ENCODE measurements at places on chromosomes 1 and 21.
A peak's percentile ranks its signal among the peaks of the same experiment; 100 is the strongest.

GRCh38 chr1:6625584-6626149, 999 bp downstream of the THAP3 start:
- DNase-seq: no peak

DNA sequence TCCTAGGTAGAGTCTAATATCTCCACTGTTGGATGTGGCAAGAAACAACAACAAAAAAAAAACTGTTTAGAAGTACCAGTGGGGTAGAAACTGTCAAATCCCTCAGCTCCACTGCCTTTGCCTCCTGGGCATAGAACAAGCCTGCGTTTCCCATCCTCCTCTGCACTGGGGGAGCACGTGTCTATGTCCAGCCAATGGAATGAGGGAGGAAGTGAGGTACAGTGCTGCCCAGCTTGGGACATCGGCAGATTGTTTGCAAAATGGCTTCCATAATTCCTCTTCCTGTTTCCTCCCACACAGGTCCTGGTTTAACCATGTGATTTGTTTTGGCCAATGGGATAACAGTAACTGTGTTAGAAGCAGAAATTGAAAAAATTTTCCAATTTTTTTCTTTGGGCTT, 39.1 kb downstream of the PSMG1 start:
- no peak for DNase-seq

DNA sequence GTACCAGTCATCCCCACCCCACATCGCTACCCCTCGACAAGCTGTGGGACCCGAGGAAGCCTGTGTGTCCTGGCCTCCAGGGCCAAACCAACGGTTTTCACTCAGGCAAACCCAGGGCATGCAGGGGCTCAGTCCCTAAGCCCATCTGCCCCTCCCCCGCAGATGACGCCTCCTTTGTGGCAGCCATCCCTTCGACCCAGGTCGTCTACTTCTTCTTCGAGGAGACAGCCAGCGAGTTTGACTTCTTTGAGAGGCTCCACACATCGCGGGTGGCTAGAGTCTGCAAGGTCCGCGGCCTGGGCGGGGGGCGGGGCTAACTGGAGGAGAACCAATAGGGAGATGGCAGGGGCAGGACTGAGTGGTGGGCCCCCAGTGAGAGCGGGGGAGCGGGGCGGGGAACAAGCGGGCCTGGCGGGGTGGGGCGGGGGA, 7.4 kb downstream of the SEMA4A start:
- DNase-seq: peak; percentile 79

DNA sequence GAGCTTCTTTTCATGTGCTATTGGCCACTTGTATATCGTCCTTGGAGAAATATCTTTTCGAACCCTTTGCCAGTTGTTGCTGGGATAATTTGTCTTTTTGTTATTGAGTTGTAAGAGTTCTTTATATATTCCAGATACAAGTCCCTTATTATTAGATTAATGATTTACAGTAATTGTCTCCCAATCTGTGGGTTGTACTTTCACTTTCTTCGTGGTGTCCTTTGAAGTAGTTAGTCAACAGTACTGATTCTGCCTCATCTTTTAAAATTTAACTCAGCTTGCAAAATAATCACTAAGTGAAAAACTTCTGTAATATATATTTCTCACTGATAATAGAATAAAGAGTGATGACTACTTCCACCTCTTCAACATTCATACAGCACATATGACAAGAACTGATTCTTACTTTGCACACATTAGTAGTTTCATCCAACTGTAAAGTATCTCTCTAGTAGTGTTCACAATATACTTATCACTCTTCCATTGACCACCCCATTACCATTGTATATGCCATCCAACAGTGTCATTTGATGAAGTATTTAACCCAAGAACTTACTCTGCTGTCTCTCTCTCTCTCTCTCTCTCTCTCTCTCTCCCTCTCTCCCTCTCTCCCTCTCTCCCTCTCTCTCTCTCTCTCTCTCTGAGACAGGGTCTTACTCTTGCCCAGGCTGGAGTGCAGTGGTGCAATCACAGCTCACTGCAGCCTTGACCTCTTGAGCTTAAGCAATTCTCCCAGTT, 104.2 kb upstream of the DMRTA2 start:
- no peak for DNase-seq

- no peak for DNase-seq
Observed at GRCh38 chr1:44422161-44422560, 17.1 kb downstream of the RNF220 start.

DNA sequence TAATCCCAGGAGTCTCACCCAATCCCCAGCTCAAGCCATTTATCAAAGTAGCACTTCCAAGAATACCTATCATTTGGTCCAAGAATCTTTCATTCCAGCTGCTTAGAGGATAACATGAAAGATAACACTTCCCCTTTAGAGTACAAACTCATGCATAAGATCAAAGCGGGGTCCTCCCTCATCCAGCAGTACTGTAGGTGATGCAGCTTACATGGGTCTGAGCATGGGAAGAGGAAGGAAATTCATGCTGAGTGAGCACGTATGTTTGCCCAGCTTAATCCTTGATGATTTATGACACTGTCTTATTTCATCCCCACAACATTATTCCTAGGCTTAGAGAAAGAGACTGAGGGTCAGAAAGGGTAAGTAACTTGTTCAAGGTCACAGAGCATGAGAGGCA, 167.1 kb upstream of the GJB5 start:
- peak; percentile 57 for DNase-seq

DNA sequence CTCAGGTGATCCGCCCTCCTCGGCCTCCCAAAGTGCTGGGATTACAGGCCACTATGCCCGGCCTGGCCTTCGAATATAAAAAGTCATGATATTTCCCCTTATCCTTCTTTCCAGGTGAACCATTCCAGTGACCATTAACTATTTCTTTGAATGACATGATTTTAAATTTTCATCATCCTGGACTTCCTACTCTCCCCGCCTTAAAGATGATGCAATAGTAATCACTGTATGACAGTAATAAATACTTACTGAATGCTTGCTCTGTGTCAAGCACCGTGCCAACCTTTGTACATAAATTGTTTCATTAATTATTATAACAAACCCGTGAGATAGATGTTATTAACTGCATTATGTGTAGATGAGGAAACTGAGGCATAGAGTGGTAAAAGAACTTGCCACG, 19.9 kb upstream of the ATP1A1 start:
- DNase-seq: no peak

DNA sequence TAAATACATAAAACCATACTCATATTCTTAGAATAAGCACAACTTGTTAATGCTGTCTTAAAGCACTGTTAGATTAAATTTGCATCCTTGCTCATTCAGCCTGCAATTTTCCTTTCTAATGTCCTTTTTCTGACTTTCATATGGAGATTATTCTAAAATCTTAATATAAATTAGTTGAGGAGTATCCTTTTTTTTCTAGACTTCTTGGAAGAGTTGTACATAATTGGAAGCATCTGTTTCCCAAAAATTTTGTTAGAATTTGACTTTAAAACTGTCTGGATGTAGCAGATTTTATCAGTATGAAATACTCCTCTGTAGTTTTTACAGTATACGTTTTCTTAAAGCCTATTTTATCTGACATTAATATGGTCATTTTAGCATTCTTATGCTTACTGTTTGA, 9.7 kb downstream of the KIFAP3 start:
- DNase-seq: no peak

- DNase-seq: no peak
Observed at GRCh38 chr21:29639366-29640079, 300.3 kb downstream of the GRIK1 start.

DNA sequence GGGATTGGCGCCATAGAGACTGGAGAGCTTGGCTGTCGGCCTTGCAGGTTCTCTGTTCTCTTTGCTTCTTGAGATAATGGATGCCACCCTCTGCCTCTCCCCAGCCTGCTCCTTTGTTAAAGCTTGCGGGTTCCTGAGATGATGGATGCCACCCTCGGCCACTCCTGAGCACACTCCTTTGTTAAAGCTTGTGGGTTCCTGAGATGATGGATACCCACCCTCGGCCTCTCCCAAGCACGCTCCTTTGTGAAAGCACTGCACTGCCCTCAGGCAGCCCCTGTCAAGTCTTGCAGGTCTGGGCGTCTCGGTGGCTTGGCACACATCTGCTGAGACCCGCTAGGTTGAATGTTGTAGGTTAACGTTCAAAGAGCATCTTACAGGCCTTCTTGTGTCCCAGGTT, 76.5 kb downstream of the SCCPDH start:
- DNase-seq: no peak

Data from NCI-H1417 (cell line).